CD4-positive, alpha-beta T cell treated with Interleukin-21 for 1 hour (primary cell): ENCODE measurements at places on chromosomes 5 and 9.

DNA sequence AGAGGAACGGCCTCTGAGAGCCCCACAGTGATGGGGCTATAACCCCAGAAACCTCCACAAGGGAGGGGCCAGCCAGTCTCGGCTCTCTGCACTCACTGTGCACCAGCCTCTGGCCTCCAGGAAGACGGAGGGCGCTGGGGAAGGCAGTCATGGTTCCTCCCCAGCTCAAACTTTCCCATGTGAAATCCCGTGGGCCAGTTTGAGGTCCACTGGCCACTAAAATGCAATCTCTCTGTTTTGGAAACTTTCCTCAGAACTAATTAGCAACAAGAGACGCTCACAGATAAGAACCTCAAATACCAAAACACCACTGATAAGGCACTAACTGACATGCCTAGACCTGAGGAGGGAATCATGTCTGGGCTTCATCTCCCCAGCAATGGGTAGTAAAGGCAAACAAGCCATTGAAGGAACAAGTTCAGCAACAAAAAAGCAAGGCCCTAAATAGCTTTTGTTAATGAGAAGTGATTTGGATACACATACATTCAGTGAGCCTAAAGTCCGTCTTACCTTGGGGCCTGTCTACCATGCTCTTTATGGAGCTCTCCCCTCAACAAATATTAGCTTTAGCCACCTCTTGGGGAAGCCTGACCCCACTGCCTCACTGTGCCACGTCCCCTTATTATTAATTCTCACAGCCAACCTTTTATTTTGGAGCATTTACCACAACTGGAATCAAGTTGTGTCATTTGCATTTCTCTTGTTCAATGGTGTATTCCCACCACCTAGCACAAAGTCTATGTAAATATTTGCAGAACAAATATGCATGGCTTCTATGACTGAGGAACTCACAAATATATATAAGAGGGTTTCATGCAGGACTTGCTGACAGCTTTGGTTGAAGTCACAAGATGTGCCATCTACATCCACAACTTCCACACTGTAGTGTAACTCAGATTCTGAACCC is 56.1 kb upstream of the GLRX start:
- DNase-seq = no peak

DNA sequence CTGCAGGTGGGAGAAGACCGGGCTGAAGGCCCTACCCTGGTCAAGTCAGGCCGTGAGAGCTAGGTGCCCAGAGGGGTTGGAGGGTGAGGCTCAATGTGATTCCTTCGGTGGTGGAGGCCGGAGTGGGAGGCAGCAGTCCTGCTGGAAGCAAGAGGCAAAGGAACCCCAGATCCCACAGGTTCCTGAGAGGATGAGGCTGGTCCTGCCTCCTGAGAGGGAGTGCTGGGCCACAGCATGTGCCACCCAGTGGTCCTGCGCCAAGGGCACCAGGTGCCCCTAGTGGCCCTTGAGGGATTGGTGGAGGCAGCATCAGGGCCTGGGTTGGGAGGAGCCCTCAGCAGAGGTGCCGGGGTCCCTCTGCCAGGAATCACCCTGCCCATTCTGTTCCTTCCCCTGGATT is 59.1 kb downstream of the BARX1 start:
- no peak for DNase-seq

GRCh38 chr9:97954550-97954989 is 16.6 kb upstream of the HEMGN start:
- peak; percentile 78 for DNase-seq

DNA sequence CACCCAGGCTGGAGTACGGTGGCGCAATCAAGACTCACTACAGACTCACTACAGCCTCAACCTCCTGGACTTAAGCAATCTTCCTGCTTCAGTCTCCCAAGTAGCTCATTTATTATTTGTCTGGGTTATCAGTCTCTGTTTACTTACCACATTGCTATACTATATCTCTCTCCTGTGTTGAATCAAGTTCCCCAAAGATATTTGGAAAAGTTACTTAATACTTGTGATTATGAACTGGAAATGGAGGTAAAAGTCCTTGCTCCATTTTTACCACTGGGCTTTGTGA is 55.6 kb downstream of the ANGPTL2 start:
- DNase-seq = no peak

DNA sequence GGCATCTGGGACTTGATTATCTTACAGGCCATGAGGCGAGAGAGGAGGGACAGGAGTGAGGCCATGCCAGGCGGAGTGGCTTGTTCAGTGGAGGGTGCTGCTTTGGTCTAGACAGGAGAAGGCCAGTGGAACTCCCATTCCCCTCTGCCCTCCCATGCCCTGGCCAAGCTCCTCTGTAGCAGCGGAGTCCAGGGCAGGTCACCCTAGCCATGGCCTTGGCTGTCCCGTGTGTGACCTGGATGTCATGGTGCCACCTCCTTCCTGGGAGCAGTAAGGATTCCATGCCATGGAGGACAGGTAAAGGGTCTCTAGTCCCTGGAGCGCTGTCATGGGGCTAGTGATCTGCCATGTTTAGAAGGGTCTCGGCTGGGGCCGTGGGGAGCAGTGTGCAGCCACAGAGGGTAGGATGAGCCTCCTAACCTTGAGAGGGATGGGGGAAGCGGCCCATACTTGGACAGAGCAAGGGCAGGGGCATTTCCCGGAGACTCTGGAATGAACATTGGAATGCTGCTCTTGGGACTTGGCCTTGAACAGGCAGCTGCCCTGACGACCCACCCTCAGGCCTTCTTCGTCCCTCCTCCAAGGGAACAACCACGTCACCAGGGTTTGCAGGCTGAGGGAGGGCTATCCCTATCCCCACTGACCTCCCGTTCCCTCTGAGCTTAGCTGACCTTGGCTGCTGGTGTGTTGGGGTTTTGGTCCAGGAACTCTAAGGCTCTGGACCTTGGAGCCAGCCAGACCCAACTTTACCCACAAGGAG is 100.4 kb downstream of the DAB2IP start:
- no peak for DNase-seq

DNA sequence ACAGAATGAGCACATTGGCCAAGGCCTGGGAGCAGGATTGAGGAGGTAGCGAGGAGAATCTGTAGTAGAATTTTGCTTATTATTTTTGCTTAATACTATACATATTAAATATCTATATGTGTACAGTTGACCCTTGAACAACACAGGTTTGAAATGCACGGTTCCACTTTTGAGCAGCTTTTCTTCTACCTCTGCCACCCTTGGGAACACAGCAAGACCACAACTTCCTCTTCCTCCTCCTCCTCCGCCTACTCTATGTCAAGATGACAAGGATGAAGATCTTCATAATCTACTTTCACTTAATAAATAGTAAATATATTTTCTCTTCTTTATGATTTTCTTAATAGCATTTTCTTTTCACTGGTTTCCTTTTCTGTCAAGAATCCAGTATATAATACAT is 541.4 kb downstream of the KCTD16 start:
- no peak for DNase-seq

GRCh38 chr5:16579142-16579847 is 37.5 kb downstream of the RETREG1 start:
- no peak for DNase-seq

- DNase-seq = no peak
These were observed 160.2 kb upstream of the DAPK1 start for GRCh38 chr9:87337335-87338087.

GRCh38 chr5:126369083-126369482 is 54.1 kb upstream of the GRAMD2B start:
- no peak for DNase-seq

GRCh38 chr5:179367491-179367890 is 22.2 kb upstream of the ADAMTS2 start:
- DNase-seq = no peak

DNA sequence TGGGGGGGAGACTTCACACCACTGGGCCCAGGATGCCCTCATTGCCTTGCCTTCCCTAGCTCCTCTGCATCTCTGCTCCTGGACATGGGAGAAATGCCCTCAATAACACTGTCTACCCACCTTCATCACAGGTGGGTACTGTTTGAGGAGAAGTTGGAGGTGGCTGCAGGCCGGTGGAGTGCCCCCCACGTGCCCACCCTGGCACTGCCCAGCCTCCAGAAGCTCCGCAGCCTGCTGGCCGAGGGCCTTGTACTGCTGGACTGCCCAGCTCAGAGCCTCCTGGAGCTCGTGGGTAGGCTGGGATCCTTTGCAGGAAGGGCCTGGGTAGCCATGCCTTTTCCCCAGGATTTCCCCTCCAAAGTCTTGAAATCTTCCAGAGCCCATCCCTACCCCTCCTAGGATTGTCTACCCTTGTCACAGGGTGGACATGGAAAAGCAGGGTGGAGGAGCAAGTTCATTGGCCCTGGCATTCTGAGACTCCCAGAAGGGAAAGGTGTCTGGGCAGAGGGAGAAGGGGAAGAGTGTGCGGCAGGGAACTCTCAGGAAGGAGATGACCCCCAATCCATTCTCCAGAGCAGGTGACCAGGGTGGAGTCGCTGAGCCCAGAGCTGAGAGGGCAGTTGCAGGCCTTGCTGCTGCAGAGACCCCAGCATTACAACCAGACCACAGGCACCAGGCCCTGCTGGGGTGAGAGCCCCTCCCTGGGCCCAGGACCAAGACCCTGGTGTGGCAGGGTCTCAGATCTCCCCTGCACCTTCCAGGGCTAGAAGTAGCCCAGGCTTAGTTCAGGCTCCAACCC is 886 bp downstream of the SLC4A9 start:
- DNase-seq = no peak

DNA sequence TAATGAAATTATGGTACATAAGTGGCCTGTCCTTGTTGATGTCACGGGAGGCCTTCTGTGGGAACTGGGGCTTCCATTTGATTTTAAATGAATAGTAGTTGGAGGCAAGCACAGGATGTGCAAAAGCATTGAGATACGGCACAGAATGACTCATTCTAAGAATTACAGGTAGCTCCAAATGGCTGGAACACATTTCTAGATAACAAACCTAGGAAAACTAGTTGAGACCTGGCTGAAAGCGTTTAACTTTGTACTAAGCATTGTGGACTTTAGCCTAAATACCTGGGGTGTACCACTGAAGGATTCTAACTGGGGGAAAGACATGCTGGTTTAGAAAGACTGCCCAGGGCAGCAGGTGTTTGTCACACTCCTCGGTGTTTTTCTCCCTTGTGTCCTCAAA is 9.4 kb downstream of the SKP2 start:
- DNase-seq = no peak

GRCh38 chr5:5364932-5365331 is 57.5 kb upstream of the ICE1 start:
- DNase-seq = no peak

- no peak for DNase-seq
These were observed 3.5 kb downstream of the PIP5K1B start for GRCh38 chr9:68708513-68708912.

GRCh38 chr9:127835991-127836516 is 18.4 kb downstream of the ENG start:
- peak; percentile 12 for DNase-seq

GRCh38 chr9:37974506-37975173 is 70.7 kb upstream of the SLC25A51 start:
- DNase-seq = no peak

- no peak for DNase-seq
These were observed 42.8 kb upstream of the RLN1 start for GRCh38 chr9:5382479-5382878.

DNA sequence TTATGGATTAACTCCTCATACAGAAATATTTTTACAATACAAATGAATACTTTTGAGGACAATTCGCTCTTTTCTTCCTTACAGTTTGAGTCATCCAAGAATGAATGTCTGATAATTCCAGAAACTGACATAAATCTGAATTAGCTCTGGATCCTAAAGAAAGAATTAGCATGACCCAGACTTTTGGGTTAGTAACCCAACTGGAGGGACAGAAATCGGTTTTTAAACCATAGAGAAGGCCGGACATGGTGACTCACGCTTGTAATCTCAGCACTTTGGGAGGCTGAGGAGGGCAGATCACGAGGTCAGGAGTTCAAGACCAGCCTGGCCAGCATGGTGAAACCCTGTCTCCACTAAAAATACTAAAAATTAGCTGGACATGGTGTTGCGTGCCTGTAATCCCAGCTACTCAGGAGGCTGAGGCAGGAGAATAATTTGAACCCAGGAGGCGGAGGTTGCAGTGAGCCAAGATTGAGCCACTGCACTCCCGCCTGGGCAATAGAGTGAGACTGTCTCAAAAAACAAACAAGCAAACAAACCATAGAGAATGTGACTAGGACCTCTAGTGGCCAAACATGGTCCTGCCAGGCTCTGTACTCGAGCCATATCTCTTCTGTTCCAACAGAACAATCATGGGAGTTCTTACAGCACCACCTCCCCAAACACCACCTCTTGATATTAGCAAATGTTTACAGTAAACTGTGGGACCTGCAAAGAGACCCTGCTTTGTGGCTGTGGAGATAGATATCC is 44.8 kb downstream of the LURAP1L start:
- DNase-seq = no peak

- DNase-seq = no peak
These were observed 571.2 kb downstream of the EFNA5 start for GRCh38 chr5:107099506-107099905.

DNA sequence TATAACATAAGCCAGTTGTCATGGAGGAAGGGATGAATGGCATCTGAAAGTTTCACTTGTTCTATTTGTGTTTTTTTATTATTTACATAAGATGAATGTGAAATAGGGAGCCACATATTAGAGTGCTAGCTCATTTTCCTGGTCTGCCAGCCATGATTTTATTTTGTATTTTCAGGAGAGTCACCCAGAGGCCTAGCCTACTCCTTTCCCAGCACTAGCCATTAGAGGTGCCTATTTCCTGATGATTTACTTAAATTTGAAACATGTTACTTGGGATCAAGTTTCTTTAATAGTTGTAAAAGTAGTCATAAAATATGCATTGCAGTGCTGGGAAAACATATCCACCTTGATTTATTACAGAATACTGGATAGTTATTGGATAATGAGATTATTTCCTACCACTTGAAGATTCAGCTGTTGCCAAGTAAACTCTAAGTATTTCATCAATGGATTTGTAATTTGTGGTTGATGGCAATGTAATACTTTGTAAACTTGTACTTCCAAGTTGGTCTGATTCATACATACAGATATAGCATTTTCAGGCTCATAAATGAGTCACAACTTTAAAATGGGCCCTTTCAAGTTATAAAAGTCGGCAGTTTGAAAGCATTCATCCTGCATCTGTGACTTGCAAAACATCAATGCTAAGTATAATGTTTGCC is 50.8 kb downstream of the KCNN2 start:
- no peak for DNase-seq

DNA sequence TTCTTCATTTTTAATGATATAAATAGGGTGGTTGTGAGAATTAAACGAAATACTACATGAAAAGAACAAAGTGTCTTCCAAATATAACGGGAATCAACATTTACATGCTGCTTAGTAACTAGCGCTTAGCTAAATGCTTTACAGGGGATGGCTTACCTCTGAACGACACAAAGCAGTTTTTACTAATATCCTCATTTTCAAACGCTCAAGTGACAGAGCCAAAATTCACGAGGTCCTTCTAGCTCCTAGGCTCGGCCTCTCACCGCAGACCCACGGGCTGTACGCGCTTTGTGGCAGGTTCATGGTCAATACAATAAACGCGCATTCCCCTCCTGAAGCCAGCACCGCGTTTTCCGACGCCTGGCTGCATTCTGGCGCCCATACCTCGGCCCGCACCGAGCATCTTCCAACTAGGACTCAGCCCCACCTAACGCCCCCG is 442 bp downstream of the ZNF510 start:
- no peak for DNase-seq
